Psoas muscle (tissue), 8 donors: ENCODE measurements at places on chromosomes 1 and 21.

DNA sequence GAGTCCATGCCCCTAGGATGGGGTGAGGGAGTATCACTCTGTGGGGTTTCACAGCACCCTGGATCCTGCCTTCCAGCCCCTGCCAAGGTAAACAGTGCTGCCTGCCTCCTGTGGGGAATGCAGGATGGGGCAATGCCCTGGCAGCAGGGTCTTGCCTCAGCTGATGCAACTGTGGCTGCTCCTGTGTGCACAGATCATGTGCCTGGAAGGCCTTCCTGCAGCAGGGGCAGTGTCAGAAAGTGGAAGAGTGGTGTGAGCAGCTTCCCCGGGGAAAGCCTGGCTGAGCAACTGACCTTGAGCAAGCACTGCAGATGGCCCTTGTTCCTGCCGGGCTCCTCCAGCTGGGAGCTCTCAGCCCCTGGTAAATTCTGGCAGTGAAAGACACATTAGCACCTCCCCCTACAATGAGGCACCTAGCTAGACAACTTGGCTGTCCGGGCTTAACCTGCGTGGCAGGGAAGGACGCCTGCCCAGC, 9.9 kb downstream of the TOR3A start:
- peak; percentile 93 for DNase-seq

DNA sequence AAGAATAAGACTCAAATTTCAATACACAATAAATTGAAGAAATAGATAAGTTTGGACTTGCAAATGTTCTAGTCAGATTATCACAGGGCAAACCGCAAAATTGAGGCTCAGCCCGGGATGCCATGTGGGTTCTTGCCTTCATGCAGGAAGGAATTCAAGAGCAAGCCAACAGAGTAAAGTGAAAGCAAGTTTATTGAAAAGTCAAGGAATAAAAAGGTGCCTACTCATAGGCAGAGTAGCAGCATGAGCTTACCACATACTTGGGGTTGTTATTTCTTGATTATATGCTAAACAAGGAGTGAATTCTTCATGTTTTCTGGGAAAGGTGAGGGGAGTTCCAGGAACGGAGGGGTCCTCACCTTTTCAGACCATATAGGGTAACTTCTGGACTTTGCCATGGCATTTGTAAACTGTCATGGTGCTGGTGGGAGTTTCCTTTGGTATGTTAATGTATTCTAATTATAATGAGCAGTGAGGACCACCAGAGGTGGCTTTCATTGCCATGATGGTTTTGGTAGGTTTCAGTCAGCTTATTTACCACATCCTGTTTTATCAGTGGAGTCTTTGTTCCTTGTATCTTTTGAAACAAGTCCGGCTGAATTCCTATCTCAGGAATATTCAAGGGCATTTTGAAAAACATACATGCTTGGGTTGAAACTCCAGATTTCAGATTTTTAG, 2.0 kb upstream of the OR2AK2 start:
- DNase-seq: no peak

DNA sequence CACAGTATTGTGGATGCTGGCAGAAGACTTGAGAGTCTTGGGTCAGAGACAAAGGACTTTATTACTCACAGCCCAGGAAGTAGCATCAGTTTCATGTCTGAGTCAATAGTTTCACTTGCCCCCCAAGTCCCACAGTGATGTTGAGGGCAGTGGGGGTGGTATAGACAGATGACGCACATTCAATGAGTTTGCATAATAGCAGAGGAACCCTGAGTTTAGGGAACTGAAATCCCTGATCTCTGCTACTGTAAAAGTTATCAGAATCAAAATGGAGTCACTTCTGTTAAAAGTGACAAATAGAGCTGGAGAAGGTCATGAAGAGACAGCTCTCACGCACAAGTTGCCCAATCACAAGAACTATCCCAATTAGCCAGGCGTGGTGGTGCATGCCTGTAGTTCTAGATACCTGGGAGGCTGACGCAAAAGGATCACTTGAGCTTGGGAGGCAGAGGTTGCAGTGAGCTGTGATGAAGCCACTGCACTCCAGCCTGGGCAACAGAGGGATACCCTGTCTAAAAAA, 11.5 kb upstream of the HCRTR1 start:
- no peak for DNase-seq

- no peak for DNase-seq
Observed at GRCh38 chr1:176101951-176102642, 105.0 kb downstream of the COP1 start.

GRCh38 chr1:111454859-111455641, 5.8 kb downstream of the ATP5PB start:
- DNase-seq: no peak

- DNase-seq: no peak
Observed at GRCh38 chr1:109516872-109517271, 7.3 kb upstream of the AMIGO1 start.

GRCh38 chr1:170674986-170675385, 11.1 kb downstream of the PRRX1 start:
- DNase-seq: no peak

DNA sequence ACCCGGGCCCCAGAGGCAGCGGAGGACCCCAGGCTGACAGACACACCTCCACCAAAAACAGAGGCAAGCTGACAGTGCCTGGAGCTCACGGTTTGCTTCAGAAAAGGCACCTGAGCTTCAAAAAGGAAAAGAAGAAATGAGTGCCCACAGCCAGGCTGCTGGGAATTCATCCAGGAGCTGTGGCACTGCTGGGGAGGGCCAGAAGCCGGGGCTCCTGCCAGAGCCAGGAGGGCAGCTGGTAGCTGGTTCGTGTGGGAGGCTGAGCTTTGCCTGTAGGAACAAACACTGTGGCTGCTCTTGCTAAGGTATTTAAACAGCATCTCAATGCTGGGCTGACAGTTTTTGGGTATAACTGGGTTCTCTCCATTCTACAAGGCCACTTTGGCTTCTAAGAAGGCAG, 19.5 kb downstream of the KCNJ6 start:
- no peak for DNase-seq

DNA sequence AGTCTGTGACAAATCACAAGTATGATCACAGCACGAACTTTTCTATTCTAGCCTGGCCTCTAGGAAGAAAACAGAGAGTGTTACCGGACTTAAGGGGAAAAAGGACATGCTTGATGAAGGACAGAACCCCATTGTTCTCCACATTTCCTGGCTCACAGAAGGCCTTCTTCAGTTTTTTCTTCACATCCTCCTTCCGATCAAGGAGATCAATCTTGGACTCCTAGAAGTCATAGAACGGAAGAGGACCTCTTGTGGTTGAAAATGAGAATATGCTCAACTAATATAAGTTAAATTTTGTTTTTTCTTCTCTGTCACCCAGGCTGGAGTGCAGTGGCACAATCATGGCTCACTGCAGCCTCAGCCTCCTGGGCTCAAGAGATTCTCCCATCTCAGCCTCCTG, 30.3 kb downstream of the YARS1 start:
- no peak for DNase-seq

- no peak for DNase-seq
Observed at GRCh38 chr1:29983321-29983720, 740.1 kb downstream of the MATN1 start.

- no peak for DNase-seq
Observed at GRCh38 chr1:153513666-153514065, 22.1 kb downstream of the S100A6 start.

DNA sequence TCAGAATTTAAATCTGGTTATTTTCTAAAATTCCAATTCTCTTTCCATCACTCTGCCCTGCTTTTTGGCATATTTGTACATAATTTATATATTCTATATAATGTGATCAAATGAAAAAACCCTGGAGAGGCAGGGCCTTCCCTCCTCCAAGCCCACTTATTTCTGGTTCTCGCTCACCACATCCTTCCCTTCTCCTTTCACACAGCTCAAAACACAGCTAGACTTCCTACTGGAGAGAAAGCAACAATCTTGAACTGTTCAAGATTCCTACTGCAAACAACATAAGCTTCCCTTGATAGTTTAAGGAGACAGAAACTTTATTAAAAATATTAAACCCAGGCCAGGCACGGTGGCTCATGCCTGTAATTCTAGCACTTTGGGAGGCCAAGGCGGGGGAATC, 7.6 kb upstream of the AIM2 start:
- no peak for DNase-seq

GRCh38 chr1:82478916-82479315, 678.2 kb downstream of the ADGRL2 start:
- DNase-seq: no peak

GRCh38 chr1:236494586-236495466, 29.0 kb upstream of the LGALS8 start:
- no peak for DNase-seq

DNA sequence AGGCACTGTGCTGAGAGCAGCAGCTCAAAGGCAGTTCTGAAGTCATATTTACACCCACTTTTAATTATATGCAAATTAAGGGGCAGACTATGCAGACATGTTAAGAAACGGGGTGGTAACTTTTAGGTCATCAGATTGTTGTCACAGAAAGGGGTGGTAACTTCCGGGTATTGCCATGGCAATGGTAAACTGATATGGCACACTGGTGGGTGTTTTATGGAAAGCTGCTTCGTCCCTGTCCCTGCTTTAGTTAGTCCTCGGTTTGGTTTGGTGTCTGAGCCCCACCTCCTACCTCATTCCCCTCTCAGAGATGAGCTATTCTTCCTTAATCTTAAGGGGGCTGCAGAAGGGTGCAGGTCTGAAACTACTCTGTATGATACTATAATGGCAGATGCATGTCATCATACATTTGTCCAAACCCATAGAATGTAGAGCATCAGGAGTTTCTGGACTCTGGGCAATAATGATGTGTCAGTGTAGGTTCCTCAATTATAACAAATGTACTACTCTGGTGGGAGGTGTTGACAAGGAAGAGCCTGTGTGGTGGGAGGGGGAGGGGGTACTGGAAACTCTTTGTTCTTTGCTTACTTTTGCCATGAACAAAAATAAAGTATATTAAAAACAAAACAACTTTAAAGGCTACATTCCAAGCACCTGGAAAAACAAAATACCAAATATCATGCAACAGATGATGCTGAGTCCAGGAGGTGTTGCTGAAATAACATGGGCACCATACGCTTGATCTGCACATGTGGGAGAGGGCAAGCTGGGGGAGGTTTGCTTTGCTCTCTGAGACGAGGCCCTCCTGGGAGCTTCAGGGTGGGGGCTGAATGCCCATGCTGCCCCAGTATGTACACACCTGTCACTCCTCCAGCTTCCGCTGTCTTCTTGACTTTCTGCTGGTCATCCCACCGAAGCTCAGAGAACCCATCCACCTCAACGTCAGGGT, 6.3 kb downstream of the PARP1 start:
- DNase-seq: no peak

DNA sequence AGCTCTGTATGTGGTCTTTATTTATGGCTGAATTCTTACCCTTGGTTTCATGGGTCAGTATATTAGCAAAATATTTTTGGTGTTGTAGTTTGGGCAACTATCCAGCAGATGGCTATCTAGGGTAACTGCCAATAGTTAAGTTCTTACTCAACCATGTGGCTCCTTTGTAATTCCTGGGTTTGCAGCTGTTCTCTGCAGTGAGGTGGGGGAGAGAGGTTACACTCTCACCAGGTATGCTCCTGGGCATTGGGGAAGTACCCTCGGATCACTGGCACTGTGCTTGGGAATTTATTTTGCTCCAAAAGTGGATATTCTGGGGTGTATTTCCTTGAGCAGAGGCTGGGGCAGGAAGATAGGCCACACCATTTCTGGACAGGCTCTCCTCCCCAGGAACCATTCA, 436.7 kb upstream of the TMPRSS15 start:
- no peak for DNase-seq

GRCh38 chr1:73801912-73802429, 396.0 kb downstream of the LRRIQ3 start:
- no peak for DNase-seq

GRCh38 chr1:7224081-7224534, 438.9 kb downstream of the CAMTA1 start:
- DNase-seq: no peak

- DNase-seq: no peak
Observed at GRCh38 chr1:200346700-200347099, 63.1 kb downstream of the ZNF281 start.

- no peak for DNase-seq
Observed at GRCh38 chr1:179298952-179299351, 5.4 kb downstream of the SOAT1 start.

- no peak for DNase-seq
Observed at GRCh38 chr1:194052514-194053338, 866.3 kb upstream of the B3GALT2 start.

DNA sequence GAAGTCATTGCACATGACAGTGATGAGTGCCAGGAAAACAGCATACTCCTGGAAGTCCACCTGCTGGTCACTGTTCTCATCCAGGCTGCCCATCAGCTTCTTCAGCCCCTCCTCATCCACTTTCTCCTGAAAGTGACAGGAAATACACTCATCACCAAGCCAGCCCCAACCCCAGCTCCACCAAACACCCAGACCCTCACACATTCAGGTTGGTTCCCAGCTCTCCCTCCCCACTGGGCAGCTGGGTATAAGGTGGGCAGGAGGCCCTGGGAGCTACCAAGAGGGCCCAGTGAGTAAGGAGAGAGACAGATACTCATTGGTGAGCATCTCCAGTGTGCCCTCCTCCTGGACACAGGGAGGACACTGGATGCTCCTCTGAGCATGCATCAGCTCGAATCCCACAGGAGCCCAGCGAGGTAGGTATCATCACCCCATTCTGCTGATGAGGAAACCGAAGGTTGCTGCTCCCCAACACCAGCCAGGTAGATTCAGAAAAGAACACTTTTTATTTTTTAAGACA, 4.1 kb downstream of the S100A2 start:
- DNase-seq: no peak

DNA sequence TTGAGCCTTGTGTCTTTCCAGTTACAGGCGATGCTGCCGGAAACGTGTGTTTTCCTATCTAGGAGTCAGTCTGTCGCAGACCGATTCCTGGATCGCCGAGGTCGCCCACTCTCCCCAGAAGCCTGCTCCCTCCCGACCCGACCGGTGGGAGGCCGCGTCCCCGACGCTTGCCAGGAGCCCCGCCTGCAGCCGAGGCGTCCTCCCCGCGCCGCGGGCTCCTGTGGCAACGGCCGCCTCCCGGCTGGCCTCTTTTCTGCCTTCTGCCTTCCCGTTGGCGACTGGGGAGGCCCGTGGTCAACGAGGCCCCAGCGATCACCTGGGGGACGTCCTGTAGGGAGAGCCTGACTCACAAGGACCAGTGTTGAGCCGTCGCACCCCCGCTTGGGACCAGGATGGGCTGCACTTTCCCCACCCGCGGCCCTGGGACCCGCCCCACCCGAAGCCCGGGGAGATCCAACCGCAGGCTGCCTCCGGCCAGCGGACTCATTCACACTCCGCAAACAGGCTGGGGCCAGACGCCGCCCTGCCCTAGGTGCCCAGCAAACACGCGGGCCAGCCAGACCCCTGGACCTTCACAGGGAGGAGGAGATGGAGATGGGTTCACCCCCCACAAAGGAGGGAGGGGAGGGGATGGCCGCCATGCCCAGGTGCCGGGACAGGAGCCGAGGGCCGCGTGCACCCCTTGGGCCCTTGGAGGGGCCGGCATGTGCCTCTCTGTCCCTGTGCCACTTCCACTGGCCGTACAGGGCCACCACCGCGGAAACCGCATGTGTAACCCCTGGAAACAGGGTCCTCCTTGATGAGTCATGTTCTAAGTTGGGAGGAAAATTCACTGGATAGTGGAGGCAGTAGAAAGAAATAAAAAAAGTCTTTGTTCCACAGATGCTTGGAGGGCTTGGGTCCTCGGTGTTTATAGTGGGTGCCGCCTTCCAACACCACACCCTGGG, 7.2 kb upstream of the COL6A1 start:
- DNase-seq: peak; percentile 69

- DNase-seq: no peak
Observed at GRCh38 chr21:18244671-18245463, at the start of gene CHODL. Gene CHODL (plus strand): TSS chr21:18244833. CDS start chr21:18245224, 391 bp downstream.
